CD4-positive, alpha-beta T cell (primary cell): ENCODE measurements at places on chromosomes 7 and 10.

DNA sequence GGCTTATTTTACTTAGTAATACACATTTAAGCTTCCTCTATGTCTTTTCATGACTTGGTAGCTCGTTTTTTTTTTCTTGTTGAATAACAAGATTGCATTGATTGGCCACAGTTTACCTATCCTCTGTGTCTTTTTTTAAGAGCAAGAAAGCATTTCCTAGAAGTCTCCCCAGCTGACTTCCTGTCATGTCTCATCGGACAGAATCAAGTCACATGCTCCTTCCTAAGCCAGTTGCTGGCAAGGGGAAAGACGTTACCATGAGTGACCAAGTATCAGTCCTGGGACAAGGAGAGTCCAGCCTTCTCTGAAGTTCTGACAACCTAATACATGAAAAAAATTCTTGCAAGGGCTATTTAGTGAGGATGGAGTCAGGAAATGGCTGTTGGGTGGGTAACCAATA is 24.9 kb upstream of the SFRP5 start:
- DNase-seq = peak; percentile 56

DNA sequence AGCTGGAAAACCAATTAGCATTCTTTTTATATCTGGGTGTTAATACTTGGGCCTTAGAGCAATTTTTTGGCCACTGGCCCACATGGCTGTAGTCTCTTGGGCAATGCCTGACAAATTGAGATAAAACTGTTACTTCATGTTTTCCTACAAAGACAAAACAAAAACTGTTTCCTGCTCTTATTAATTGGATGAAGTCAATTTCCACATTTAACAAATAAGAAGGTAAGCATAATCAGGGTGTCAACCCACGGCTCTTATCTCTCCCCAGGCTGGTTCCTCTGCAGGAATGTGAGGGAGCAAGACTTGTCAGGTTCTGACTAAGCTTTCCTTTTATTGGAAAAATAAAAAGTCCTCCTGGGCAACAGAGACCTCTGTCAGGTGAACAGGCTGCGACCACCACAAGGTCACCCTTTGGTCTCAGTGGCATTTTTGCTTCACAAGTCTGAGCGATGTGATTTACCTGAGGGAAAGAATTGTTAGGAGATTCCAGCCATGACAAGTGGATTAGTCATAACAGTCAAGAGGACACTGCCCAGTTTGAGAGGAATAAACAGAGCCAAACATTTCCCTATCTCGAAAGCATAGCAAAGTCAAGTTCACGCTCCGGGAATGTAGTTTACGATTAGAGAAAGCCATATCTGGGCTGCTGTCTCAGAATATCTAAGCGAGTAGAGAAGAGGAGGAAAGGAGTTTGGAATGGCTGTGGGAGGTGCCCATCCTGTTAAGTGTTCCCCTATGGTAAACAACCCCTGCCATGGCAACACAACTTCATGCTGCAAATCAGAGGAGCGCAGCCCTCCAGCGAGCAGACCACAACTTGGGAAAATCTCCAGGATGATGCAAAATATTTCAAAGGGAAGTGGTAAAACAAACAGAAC is 144.4 kb downstream of the TES start:
- DNase-seq = no peak

GRCh38 chr10:95217476-95217875 is 23.4 kb downstream of the ACSM6 start:
- no peak for DNase-seq

DNA sequence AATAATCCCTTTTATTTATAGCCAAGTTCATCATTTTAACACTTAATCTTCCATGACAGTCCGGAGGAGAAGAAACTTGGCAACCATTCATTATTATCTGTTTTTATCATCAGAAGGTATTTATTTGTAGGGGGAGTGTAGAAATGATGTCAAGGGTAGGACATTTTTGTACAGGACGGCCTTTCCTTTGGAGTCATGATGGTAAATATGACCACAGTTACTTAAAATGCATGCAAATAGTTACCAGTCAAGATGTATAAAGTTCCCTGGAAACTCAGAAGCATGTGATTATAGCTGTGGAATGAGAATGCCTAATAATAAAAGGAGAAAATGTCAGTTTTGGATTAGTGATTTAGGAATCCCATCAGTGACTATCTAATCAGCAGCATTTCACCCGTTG is 183.1 kb upstream of the PRPS1L1 start:
- no peak for DNase-seq

DNA sequence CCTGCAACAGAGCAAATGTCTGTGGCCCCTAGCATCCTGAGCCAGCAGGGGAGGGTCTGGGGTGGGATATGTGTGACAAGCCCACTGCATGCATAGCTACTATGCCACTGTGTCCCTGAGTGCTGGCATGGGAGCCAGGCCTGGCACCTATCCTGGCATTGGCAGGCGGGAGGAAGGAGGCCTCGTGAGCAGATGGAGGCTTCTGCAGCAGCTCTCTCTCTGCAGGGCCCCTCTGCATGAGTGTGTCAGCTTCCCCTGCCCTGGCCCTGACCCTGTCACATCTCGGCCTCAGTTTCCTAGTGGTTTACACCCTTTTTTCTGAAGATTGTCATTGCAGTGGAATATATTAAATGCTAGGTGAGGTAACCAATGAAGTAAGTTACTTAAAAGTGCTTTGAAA is 13.1 kb upstream of the IMPDH1 start:
- no peak for DNase-seq

DNA sequence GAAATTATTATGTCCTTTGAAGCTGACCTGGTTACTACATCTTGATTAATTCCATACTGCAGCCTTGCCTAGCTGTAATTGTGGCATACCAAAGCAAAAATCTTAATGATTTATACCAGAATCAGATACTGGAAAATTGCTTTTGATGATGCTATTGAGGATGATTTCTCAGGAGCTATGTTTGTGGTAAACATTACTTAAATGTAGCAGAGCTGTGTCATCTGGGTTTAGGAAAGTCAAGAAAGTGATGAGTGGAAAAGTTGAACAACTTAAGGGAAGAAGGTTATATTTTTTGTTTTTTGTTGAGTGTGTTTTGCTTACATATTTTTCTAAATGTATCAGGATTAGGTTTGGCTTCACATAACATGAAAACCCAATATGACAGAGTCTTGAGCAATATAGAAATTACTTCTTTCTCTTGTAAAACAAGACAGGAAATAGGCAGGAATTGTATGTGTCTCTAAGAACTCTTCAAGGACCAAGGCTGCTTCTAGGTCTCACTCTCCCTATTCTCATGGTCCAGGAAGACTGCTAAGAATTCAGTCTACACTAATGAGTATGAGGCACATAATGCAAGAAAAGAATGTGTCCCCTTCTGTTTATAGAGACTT is 87.6 kb upstream of the MTPN start:
- no peak for DNase-seq

DNA sequence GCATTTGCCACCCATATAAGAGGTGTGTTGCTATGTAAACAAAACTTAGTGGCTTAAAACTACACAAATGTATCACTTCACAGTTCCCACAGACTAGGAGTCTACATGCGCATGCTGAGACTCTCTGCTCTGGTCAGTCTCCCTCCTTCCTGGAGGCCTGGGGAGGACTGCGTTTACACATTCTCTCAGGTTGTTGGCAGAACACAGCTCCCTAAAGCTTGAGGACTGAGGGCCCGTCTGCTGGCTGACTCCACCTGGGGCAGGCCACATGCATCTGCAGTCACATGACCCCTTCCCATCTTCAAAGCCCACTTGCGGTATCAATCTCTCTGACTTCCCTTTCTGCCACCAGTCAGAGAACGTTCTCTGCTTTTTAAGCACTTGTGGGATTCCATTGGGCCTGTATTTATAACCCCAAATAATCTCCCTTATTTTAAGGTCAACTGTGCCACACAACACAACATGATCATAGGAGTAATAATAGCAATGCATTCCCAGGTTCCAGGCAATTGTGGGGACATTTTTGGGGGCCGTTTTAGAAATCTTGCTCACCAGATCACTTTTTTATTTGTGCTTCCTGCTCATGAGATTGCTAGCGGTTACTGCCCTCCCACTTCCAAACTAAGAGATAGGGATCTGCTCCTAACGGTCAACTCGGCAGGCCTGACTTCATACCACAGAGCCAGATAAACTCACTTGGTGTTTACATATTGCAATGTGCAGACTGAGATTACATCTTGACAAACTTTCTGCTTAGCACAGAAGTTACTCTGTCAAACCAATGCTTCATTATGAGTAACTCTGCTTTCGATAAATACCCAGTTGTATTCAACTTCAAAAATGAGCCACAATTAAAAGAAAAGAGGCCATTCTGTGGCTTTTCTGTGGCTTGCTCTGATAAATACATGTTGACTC is 96.3 kb downstream of the ALOX5 start:
- peak; percentile 53 for DNase-seq
